ENCODE measurements at places on chromosomes 4 and X. TPM values are rescaled to one million over a fixed set of nuclear protein-coding genes. Genes with fewer than 3 reads are reported as not detected.

Gene RASSF6
- total RNA-seq: 0.05 TPM

Gene PNCK
- 0.59 TPM for total RNA-seq

Gene COL4A6
- total RNA-seq: 17.7 TPM

Gene PNMA6A
- total RNA-seq: 3.9 TPM

Gene SLC6A14
- not detected for total RNA-seq

Gene CT47A1
- total RNA-seq: not detected

Gene NEIL3
- 1.2 TPM for total RNA-seq

Gene TENM3
- 28.5 TPM for total RNA-seq

Gene ADRA2C
- 2.6 TPM for total RNA-seq

Gene GLRA3
- not detected for total RNA-seq

Gene TSPAN7
- not detected for total RNA-seq
